ENCODE measurements at places on chromosomes 5 and 9. TPM values are rescaled to one million over a fixed set of nuclear protein-coding genes. Genes with fewer than 3 reads are reported as not detected.

The HSPB3 gene
- not detected for total RNA-seq

The STKLD1 gene
- 0.49 TPM for total RNA-seq

The CCDC127 gene
- 2.6 TPM for total RNA-seq

The LIX1 gene
- total RNA-seq, result 0.89 TPM

The ZNF483 gene
- 2.3 TPM for total RNA-seq

The FCN2 gene
- total RNA-seq, result not detected

The SLC9A3 gene
- total RNA-seq, result 3.4 TPM

The DIPK1B gene
- 18.1 TPM for total RNA-seq

The FRMD3 gene
- 1.3 TPM for total RNA-seq

The PCDHGA7 gene
- total RNA-seq, result 4.1 TPM

The AHRR gene
- 0.33 TPM for total RNA-seq

The CCL19 gene
- not detected for total RNA-seq

The FAM153A gene
- total RNA-seq, result not detected

The HEMGN gene
- total RNA-seq, result not detected

The LRRC19 gene
- not detected for total RNA-seq

The ZNF618 gene
- 14.5 TPM for total RNA-seq

The NMUR2 gene
- total RNA-seq, result 0.16 TPM

The NME5 gene
- 2.3 TPM for total RNA-seq

The ARL10 gene
- total RNA-seq, result 15.3 TPM

The C5orf58 gene
- total RNA-seq, result not detected

The CFAP90 gene
- 2.2 TPM for total RNA-seq

The CD274 gene
- total RNA-seq, result 12.1 TPM

The LTC4S gene
- not detected for total RNA-seq
